Epithelial cell of esophagus (primary cell): ENCODE measurements at places on chromosomes 16 and 17.
A peak's percentile ranks its signal among the peaks of the same experiment; 100 is the strongest.

DNA sequence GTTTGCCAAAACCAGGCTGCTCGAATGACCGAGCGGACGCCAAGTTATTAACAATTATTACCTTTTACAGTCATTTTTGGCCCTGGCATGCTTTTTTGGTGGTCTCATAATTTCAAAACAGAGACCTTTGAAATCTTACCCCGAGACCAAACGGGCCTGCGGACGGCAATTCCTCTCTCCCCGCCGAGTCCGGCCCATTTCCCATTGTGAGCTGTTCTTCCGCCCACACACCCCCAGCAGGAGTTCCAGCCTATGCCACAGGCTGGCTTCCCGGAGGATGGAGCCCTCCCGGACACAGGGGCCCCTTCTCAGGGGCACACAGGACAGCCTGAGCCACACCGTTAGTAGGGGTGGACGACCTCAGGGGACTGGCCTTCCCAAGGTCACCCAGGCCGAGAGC lies 130.7 kb downstream of the C16orf95 start:
- DNase-seq = no peak

DNA sequence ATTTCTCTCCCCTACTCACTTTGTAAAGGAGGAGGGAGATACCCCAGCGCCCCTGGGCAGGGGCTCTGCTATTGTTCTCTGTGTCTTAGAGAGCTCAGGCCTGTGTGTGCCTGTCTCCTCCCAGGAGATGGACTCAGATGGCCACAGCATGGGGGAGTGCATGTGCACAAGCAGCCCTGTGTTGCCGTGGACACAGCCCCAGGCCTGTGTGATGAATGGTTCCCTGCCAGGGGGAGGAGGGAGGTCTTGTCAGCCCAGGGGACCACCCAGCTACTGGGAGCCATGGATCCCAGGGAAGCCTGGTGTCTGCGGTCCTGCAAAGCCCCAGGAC lies 26.3 kb downstream of the GINS2 start:
- no peak for DNase-seq

DNA sequence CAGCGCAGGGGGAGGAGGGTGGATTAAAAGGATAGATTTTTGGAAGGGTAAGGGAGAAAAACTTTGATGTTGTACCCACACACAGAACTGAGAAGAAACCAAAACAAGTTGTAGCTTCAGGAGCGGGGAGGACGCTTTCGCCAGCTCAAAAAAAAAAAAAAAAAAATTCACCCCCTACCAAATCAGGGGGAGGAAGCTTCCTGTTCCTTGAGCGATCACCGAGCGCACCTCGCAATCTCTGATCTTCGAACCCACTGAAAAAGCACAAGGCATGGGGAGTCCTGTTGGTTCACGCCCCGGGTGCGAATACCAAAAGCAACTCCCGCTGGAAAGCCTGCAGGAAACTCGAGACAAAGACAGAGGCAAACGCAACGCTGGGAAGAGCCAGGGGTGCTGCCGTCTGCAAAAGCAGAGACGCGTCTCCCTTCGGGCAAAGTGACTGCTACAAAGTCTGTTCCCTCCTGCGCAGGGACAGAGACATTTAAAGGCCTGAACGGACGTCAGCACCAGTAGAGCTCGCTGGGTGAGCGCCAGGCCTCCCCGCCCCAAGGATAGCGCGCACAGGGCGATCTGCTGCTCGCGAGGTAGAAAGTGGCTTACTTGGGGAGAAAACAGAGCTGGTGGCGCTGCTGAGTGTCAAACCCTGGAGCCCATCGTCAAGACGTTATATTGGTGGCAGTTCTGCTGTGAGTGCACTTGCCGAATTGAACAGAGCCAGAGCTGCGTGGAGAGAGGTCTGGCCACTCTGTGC lies 190.4 kb downstream of the USP22 start:
- DNase-seq = peak; percentile 46

- peak; percentile 93 for DNase-seq
These were observed 340 bp upstream of the MYO1D start for GRCh38 chr17:32877164-32877764.

GRCh38 chr16:10324210-10324609 lies 61.7 kb upstream of the ATF7IP2 start:
- no peak for DNase-seq

DNA sequence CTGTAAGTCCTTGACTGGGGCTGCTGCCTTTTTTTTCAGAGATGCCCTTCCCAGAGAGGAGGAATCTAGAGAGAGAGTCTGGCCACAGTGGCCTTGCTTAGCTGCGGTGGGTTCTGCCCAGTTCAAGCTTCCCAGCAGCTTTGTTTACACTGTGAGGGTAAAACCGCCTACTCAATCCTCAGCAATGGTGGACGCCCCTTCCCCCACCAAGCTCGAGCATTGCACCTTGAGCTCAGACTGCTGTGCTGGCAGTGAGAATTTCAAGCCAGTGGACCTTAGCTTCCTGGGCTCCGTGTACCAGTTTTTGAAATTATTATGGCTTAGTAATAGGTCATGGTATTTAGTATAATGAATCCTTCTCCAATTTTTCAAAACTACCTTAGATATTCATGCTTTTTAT lies 395.4 kb downstream of the NPIPA7 start:
- no peak for DNase-seq

DNA sequence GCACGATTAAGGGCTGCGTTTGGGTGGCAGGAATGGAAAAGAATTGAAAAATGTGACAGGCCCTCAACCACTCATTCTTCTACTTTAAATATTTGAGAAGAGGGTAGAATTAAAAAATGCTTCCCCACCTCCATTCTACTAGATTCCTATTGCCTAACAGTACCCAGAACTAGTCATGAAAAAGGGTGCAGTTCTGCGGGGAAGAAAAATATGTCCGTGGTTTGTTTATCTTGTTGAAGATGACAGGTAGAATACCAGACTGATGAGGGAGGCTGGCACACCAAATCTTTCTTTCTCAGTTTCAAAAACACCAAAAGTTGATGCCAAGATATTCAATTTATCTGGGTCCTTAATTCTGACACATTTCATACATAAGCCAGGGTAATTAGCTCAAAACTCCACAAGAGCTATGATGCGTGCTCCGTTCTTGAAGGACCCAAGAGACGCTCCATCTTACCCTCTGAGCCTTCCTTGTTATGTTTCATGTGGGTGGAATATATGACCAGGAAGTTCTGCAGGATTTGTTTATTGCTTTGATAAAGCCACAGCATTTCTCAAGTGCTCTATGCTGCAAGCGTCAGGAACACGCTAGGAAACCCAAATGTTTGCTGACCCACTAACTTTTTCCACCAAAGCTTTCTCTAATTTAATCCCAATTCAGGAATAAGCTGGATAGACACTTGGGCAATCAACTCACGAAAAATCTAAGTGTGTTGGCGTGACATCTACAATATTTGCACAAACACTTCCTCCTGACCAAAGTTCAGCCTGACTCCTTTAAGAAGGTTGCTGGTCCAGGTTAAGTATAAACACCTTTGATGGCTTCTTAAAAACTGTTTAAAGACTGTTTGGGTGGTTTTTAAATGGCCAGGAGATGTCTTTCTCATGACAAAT lies 20.6 kb upstream of the GAN start:
- DNase-seq = peak; percentile 75

DNA sequence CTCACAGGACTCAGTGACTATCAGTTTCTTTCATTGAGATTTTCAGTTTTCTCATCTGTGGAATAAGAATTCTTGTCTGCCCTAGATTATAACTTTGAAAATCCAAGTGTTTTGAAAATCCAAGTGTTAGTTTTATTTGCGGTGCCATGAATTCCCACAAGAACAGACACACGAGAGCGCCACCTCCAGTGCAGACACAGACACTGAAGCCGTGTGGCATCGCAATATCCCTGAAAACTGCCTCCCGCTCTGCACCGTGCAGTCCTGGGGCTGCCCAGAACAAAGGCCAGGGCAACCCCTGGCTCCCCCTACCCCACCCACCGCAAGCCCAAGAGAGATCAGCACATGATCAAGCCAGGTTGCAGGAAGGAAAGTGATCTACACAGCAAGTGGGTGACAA lies 229.5 kb upstream of the ASIC2 start:
- DNase-seq = no peak

- no peak for DNase-seq
These were observed 142.2 kb upstream of the GSE1 start for GRCh38 chr16:85470873-85471272.
